ENCODE measurements at places on chromosomes 12 and 14.

DNA sequence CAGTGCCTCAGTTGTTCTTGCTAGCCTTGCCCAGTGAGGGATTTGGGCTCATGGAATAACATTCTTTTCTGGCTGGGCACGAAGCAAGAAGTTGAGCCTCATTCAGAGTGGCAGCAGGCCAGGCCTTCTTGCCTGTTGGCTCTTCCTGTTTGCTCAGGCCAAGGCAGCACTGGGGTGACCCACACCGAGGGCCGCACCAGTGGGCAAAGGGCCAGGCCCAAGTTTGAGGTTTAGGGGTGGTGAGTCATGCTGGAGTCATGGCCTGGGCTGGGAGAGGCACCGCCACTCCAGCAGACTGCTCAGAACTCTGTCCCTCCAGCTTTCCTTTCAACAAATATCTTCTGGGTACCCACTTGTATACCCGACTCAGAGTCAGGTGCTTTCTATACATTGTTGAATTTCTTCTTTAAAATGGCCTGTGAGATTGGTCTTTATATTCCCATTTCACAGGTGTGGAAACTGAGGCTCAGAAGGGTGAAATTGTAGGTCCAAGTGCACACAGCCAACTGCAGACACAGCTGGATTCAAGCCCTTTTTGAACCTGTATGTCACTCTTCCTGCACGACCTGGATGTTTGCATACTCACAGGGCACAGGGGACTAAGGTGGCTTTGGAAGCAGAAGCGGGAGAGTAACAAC lies 279.4 kb downstream of the FOXN3 start:
- peak; percentile 88 for DNase-seq

GRCh38 chr12:13209436-13210235 lies 13.1 kb downstream of the EMP1 start:
- DNase-seq = no peak

DNA sequence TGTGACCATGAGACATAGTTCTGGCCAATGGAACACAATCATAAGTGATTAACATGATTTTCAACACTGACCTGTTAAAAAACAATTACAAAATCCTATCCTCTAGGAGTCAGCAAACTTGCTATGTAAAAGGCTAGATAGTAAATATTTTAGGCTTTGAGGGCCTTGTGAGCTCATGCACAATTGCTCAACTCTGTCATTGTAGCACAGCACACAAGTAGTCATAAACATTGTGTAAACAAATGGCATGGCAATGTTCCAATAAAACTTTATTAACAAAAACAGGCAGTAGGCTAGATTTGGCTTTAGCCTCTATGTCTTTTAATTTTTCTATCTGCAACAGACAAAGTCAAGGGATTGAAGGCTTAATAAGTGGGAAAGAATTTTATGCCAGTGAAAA lies 350.7 kb downstream of the C12orf50 start:
- DNase-seq = no peak

- DNase-seq = no peak
Measured at GRCh38 chr12:24088751-24089509, 139.5 kb upstream of the SOX5 start.

GRCh38 chr12:100858656-100859055 lies 64.1 kb downstream of the ANO4 start:
- no peak for DNase-seq

DNA sequence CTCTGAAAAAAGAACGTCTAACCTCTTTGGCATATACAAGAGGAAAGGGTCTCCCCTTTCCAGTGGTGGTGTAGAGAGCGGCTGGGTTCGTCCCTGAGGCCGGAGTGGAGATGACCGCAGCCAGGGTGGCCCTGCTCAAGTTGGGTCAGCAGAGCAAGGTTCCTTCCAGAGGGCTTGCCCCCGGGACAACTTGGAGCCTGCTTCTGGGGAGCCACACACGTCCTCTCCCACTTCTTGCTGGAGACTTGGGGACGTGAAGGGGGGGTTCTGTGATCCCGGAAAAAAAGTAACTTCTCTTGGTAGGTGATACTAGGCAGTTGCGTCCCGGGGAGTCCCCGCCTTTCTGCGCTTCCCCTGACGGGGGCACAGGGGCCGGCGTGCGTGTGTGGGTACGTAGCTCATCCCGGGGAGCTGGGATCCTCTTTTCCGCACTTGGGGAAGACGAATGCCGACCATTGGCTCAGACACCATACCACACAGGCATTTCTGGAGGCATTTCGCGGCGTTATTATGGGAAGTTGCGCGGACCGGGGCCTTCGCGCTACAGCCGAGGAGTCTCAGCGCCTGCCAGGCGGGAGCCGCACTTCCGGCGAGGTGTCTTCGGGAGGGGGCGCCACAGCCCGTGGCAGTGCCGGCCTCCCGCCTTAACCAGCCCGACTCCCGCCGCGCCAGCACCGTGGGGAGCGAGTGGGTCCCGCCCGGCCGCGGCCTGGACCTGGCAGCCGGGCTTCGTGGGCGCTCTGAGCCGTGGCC lies 14.8 kb upstream of the PAX9 start:
- no peak for DNase-seq

GRCh38 chr14:100710826-100711462 lies 15.7 kb upstream of the DLK1 start:
- no peak for DNase-seq
